Activated B cell treated with CpG ODN at 0.5 μM for 24 hours (primary cell): ENCODE measurements at places on chromosomes 5 and 9. TPM values are rescaled to one million over a fixed set of nuclear protein-coding genes. Genes with fewer than 3 reads are reported as not detected.

DNA sequence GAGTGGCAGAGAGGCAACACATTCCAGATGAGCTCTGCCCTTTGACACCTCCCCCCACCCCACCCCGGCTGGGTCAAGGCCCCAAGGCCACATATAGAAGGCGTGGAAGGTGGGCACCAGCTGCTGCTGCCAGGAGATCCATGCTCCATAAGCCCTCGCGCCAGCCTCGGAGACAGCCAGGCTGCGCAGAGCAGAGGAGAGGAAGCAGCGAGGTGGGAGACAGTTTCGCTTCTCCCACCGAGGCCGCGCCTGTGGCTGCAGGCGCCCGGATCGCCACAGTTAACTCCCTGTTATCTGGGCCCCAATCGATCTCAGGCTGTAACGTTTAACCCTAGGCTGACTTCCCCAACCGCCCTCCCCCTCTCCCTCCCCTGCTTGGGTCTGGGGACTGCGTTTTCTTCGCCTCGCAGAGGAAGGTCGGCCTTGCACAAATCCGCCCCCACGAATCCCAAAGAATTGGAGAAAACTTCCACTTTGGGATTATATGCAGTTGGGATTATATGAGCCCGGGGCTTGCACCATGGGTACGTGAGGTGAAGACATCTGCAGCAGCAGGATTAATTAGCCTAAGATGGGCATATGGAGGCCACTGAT is 1.1 kb upstream of the CXXC5 start:
- H3K27ac ChIP-seq = peak overlapping the region; percentile 74
- peak overlapping the region; percentile 81 for H3K4me3 ChIP-seq
- peak; percentile 19 for DNase-seq
- H3K4me1 ChIP-seq = peaks cover 66% of the 10 kb centered on the region
- no peaks in the 10 kb centered on the region for H3K27me3 ChIP-seq

GRCh38 chr5:101608322-101608721 is 687.8 kb downstream of the SLCO4C1 start:
- no peak for DNase-seq
- H3K27ac ChIP-seq = no peak overlapping the region
- H3K4me3 ChIP-seq = no peak overlapping the region
- H3K36me3 ChIP-seq = no peaks in the 10 kb centered on the region
- no peaks in the 10 kb centered on the region for H3K4me1 ChIP-seq

DNA sequence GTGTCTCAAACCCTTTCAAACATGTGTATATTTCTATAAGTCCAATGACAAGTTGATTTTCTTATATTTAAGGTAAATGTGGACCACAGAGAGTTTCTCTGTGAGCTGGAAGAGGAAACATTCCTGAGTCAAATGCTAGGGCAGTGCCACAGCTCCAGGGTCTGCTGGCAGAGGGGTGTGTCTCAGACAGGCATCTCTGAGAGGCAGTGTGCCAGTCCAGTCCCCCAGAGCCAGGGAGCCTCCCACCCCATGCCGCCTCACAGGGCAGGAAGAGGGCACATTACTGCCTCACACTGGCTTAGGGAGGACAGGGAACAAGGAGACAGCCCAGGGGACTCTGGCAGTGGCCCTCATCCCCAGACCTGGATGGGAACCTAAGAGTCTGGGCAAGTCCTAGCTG is 120.2 kb downstream of the TENT4A start:
- no peaks in the 10 kb centered on the region for H3K36me3 ChIP-seq
- DNase-seq = no peak
- no peak overlapping the region for H3K27ac ChIP-seq
- H3K27me3 ChIP-seq = peaks cover 2% of the 10 kb centered on the region
- no peak overlapping the region for H3K4me3 ChIP-seq

DNA sequence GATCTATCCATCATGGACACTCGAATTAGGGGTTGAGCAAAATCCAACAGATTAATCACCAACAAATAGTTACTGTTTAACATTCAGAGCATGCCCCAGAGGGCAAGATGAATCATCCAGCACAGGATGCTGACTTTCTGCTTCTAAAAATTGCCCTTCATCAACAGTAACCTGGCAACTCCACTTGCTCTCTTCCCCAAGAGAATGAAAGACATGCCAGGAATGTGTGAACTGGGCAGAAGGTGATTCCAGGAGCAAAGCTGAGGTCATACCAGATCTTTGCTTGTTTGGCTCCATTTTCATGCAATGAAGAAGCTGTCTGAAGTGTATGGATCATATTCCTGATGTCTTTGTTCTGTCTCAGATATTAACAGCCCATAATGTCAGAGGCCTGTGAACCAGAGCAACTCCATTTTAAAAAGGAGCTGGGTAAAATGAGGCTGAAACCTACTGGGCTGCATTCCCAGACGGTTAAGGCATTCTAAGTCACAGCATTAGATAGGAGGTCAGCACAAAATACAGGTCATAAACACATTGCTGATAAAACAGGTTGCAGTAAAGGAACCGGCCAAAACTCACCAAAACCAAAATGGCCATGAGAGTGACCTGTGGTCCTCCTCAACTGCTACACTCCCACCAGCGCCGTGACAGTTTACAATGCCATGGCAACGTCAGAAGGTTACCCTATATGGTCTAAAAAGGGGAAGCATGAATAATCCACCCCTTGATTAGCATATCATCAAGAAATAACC is 2.5 kb upstream of the ZNF367 start:
- no peaks in the 10 kb centered on the region for H3K27me3 ChIP-seq
- peak overlapping the region; percentile 81 for H3K4me3 ChIP-seq
- no peak for DNase-seq
- H3K27ac ChIP-seq = peak overlapping the region; percentile 92
- H3K4me1 ChIP-seq = peaks cover 29% of the 10 kb centered on the region

- H3K27me3 ChIP-seq = no peaks in the 10 kb centered on the region
- H3K4me3 ChIP-seq = no peak overlapping the region
- no peak overlapping the region for H3K27ac ChIP-seq
These were observed 510.6 kb downstream of the PRR16 start for GRCh38 chr5:120974690-120975089.

SPOCK1 gene
- not detected in 2 replicates for total RNA-seq

DNA sequence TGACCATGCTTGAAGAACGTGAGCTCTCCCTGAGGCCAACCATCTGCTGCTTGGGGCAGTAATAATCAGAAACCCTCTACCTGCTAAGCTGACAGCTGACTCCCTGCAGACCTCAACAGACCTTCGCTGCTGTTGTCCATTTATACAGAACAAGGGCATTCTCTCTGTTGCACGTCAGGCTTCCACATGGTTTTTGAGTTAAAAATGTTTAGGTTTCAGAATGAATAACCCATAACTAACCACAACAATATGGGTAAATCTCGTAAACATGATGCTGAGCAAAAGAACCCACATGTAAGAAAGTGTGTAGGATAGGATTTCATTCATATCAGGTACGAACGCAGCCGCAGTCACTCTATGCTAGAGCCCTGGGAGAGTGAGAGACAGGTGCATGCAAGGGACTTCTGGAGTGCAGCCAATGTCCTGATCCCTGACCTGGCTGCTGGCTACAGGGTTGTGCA is 348.5 kb downstream of the MED10 start:
- H3K27ac ChIP-seq = no peak overlapping the region
- no peaks in the 10 kb centered on the region for H3K36me3 ChIP-seq
- no peaks in the 10 kb centered on the region for H3K4me1 ChIP-seq
- H3K4me3 ChIP-seq = no peak overlapping the region
- H3K27me3 ChIP-seq = no peaks in the 10 kb centered on the region

DNA sequence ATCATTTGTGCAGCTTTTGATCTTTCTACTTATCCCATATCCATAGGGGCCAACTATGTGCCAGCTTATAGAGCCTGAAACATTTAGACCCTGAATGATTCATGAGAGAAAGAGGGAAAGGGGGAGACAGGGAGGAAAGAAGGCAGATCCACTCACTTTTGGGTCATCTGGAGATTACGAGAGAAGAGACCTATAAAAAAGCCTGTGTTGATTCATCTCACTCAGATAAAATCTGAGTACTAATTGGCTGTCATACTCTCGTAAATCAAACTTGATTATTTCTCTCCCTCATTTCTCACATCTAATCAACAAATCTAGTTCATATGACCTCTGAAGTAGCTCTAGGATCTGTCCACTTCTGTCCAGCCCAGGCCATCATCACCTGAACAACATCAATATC is 137.1 kb downstream of the ARL15 start:
- peaks cover 14% of the 10 kb centered on the region for H3K4me1 ChIP-seq
- H3K27ac ChIP-seq = no peak overlapping the region
- H3K27me3 ChIP-seq = no peaks in the 10 kb centered on the region

DNA sequence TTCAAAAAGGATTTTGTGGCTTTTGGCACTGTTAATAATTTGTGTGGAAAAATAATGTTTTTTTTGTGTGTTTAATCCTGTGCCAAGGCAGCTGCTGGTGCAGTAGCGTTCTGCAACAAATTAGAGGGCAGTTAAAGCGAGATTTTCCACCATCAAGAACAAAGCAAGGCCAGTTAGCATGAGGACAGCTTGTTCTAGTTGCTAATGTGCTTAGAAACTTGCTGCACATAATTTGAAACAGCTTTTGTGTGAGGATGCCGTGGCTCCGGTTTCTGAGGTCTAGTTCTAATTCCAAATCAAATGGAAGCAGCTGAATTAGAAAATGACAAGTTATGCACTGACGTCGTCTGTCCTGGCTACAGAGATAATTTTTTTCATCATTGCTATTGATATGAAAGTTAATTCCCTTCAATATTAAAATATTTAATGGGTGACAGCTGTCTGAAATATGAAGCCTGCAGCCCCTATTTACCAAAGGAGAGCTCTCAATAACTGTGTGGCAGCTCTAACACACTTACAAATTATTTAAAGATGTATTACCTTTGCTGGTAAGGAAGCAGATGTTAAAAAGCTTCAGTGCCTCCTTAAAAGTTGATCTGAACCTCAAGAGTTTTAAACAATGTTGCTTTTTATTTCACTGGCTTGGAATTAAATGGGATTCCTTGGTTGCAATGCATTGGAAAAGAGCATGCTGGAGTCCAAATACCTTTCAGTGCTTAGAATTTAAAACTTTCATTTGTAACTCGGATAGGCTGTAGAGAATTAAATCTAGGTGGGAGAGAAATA is 128.6 kb downstream of the SPATA31D1 start:
- no peak overlapping the region for H3K4me3 ChIP-seq
- DNase-seq = no peak
- H3K36me3 ChIP-seq = no peaks in the 10 kb centered on the region
- H3K27me3 ChIP-seq = no peaks in the 10 kb centered on the region

GRCh38 chr5:156914371-156914737 is 48.7 kb downstream of the TIMD4 start:
- H3K27me3 ChIP-seq = no peaks in the 10 kb centered on the region
- peak overlapping the region; percentile 82 for H3K27ac ChIP-seq
- H3K4me1 ChIP-seq = peaks cover 33% of the 10 kb centered on the region
- no peak for DNase-seq
- H3K4me3 ChIP-seq = no peak overlapping the region

DNA sequence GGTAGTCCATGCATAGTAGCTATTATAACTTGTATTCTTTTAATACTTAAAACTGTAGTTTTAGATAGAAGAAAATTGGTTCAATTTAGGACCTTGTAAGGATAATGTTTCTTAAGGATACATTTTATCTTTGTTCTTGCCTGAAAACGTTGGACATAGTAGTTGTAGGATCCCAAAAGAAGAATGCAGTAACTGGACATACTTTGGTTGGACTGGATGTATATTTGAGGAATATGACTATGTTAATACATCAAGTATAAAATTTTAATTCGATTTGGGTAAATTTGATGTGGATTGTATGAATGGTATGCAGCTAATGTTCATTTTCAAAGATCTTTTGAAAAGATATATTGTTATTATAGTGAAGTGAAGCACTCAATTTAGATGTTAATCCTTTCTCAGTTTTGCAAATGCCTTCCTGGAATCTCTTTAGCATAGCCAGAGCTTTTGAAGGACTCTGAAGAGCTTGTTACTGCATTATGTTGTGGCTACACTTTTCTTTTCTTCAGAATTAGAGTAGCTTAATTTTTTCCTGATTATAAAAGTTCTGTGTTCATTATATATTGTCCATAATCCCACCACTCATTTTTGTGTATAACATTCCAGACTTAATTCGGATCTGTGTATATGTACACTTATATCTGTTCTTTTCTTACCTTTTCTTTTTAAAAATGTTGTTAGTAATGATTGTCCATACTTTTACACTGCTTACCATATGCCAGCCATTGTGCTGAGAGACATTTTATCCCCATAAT is 41.2 kb downstream of the LRRTM2 start:
- H3K36me3 ChIP-seq = peaks cover 14% of the 10 kb centered on the region
- H3K4me3 ChIP-seq = no peak overlapping the region
- H3K4me1 ChIP-seq = peaks cover 3% of the 10 kb centered on the region
- H3K27me3 ChIP-seq = no peaks in the 10 kb centered on the region
- no peak overlapping the region for H3K27ac ChIP-seq

- no peaks in the 10 kb centered on the region for H3K27me3 ChIP-seq
- no peak overlapping the region for H3K27ac ChIP-seq
- no peak overlapping the region for H3K4me3 ChIP-seq
- H3K4me1 ChIP-seq = peaks cover 9% of the 10 kb centered on the region
- no peaks in the 10 kb centered on the region for H3K36me3 ChIP-seq
These were observed 60.0 kb downstream of the SHB start for GRCh38 chr9:38009035-38009501.

- H3K4me1 ChIP-seq = no peaks in the 10 kb centered on the region
- no peak for DNase-seq
- H3K27ac ChIP-seq = no peak overlapping the region
- H3K4me3 ChIP-seq = no peak overlapping the region
These were observed 243.9 kb upstream of the KLF4 start for GRCh38 chr9:107733523-107733894.

DNA sequence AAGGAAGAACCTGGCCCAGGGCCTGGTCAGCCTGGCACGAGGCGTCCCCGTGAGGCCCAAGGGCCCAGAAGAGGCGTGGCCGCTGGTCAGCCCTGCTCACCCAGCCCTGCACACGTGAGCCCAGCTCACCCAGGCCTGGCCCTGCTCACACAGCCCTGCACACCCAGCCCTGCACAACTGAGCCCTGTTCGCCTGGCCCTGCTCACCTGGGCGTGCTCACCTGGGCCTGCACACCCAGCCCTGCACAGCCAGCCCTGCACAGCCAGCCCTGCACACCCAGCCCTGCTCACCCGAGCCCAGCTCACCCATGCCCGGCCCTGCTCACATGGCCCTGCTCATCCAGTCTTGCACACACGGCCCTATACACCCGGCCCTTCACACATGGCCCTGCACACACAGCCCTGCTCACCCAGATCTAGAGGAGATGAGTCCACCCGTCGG is 2.1 kb downstream of the ZDHHC11 start:
- H3K4me3 ChIP-seq = no peak overlapping the region
- H3K27me3 ChIP-seq = peaks cover 5% of the 10 kb centered on the region
- DNase-seq = no peak
- no peaks in the 10 kb centered on the region for H3K36me3 ChIP-seq
- H3K4me1 ChIP-seq = peaks cover 7% of the 10 kb centered on the region

- no peak for DNase-seq
- H3K36me3 ChIP-seq = no peaks in the 10 kb centered on the region
- no peaks in the 10 kb centered on the region for H3K4me1 ChIP-seq
- H3K27me3 ChIP-seq = no peaks in the 10 kb centered on the region
- H3K4me3 ChIP-seq = no peak overlapping the region
- H3K27ac ChIP-seq = no peak overlapping the region
These were observed 1553.5 kb upstream of the C9orf72 start for GRCh38 chr9:29126783-29127182.

GPR21 gene
- total RNA-seq = 0.95 and 1.6 TPM in 2 replicates

- no peak overlapping the region for H3K27ac ChIP-seq
- DNase-seq = no peak
- peaks cover 5% of the 10 kb centered on the region for H3K27me3 ChIP-seq
- H3K4me3 ChIP-seq = no peak overlapping the region
These were observed 30.5 kb downstream of the EPB41L4B start for GRCh38 chr9:109290385-109290784.

GRCh38 chr9:131214286-131214856 is 61.9 kb downstream of the FAM78A start:
- no peak for DNase-seq
- no peak overlapping the region for H3K27ac ChIP-seq
- H3K4me1 ChIP-seq = no peaks in the 10 kb centered on the region
- peaks cover 74% of the 10 kb centered on the region for H3K36me3 ChIP-seq
- no peak overlapping the region for H3K4me3 ChIP-seq
